ENCODE measurements at places on chromosomes 12 and 14.

DNA sequence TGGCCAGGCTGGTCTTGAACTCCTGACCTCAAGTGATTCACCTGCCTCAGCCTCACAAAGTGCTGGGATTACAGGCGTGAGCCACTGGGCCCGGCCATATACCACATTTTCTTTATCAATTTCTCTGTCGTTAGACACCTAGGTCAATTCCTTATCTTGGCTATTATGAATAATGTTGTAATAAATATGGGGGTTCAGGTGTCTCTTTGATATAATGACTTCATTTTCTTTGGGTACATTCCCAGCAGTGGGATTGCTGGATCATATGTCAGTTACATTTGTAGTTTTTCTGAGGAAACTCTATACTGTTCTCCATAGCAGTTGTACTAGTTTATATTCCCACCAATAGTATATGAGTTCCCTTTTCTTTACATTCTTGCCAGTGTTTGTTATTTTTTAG is 67.8 kb upstream of the DDHD1 start:
- DNase-seq = no peak

DNA sequence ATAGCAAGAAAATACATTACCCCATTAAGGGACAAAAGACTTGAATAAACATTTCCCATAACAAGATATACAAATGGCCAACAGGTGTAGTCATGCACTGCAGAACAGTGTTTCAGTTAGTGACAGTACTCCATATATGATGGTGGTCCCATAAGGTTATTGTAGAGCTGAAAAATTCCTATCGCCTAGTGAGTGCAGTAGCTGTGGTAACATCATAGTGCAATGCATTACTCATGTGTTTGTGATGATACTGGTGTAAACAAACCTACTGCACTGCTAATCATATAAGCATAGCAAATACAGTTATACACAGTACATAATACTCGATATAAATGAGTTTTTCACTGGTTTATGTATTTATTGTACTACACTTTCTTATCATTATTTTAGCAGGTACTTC is 168.7 kb downstream of the C12orf75 start:
- no peak for DNase-seq

DNA sequence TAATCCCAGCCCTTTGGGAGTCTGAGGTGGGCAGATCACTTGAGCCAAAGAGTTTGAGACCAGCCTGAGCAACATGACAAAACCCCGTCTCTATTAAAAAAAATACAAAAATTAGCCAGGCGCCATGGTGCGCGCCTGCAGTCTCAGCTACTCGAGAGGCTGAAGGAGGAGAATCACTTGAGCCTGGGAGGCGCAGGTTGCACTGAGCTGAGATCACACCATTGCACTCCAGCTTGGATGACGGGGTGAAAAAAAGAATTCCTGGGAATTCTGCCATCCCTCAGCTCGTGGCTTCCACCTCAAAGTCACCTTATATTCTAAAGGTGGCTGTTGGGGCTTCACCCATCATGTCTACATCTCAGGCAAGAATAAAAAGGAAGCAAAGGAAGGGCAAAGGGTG is 12.9 kb downstream of the BCL2L14 start:
- no peak for DNase-seq

DNA sequence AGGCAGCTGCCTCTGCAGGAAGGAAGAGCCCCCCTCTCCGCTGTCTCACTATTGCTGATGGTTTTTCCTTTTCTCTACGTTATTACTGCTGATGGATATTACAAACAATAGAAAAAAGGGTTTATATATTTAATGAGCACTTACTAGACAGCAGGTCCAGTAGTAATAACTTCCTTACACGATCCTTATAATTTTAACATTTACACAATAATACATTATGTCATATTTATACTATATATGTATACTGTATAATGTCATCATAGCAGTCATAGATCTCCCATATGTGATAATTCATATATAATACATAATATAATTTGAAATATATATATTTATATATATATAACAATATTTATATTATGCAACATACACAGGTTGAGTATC is 92.4 kb downstream of the KSR2 start:
- DNase-seq = no peak

- DNase-seq = no peak
Measured at GRCh38 chr14:77657280-77657679, 40.8 kb upstream of the SPTLC2 start.

DNA sequence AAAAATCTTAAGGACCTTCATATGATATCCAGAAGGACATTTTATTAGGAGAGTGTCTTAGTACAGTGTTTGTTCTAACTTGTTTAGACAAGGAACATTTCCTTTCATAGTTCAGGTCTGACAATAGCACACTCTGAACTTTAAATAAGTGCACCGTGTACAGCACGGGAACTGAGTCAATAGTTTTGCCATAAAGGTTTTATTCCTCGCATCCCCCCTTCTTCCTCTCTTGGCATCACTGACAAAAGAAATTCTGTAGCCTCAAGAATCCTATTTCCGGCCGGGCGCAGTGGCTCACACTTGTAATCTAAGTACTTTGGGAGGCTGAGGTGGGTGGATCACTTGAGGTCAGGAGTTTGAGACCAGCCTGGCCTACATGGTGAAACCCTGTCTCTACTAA is 58.3 kb downstream of the TMCC3 start:
- DNase-seq = no peak

DNA sequence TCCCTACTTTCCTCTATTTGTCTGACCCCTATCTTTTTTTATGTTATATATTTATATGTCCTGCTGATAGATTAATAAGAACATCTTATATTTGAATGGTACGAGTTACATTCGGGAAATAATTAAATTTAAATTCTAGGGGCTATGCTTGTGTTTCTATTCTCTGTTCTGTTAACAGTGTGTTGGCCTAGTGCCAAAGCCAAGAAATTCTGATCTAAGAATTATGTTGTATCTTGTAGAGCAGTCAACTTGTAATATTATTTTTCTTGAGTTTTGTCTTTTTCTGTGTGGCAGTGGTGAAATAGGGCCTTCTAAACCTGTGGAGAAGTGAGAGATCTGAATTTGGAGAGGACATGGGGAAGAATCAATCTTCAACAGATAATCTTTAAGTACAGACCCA is 9.0 kb upstream of the HSPA2 start:
- DNase-seq = no peak

- DNase-seq = no peak
Measured at GRCh38 chr14:71636076-71636475, 296.2 kb upstream of the RGS6 start.

GRCh38 chr14:72612041-72612440 is 281.9 kb downstream of the DPF3 start:
- DNase-seq = no peak

DNA sequence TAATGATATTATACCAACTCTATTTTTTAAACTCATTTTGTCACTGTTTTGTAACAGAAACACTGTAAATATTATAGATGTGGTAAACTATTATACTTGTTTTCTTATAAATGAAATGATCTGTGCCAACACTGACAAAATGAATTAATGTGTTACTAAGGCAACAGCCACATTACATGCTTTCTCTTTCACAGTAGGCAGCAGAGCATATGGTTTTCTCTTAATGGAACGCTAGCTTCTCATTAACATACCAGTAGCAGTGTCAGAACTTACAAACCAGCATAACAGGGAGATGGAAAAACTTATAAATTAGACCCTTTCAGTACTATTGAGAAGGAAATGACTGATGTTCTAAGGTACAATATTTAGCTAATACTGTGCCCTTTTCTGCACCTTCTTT is 398.8 kb downstream of the PRKD1 start:
- no peak for DNase-seq

DNA sequence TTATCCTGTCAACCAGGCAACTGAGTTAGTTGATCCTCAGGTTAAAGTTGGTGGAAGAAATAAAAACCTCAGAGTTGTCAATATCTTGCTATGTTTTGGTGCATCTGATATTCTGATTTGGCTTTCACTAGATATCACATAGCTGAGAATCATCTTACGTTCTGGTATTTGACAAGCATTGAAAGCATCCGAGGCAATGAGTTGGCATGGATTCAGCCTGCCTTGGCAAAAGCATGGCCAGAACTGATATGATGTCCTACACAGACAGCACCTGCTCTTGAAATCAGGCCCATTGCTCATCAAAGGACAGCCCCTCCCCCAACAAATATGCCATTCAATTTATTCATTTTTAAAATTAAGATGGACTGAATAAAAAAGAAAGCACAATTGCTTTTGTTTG is 320.7 kb upstream of the ATP2B1 start:
- DNase-seq = no peak

DNA sequence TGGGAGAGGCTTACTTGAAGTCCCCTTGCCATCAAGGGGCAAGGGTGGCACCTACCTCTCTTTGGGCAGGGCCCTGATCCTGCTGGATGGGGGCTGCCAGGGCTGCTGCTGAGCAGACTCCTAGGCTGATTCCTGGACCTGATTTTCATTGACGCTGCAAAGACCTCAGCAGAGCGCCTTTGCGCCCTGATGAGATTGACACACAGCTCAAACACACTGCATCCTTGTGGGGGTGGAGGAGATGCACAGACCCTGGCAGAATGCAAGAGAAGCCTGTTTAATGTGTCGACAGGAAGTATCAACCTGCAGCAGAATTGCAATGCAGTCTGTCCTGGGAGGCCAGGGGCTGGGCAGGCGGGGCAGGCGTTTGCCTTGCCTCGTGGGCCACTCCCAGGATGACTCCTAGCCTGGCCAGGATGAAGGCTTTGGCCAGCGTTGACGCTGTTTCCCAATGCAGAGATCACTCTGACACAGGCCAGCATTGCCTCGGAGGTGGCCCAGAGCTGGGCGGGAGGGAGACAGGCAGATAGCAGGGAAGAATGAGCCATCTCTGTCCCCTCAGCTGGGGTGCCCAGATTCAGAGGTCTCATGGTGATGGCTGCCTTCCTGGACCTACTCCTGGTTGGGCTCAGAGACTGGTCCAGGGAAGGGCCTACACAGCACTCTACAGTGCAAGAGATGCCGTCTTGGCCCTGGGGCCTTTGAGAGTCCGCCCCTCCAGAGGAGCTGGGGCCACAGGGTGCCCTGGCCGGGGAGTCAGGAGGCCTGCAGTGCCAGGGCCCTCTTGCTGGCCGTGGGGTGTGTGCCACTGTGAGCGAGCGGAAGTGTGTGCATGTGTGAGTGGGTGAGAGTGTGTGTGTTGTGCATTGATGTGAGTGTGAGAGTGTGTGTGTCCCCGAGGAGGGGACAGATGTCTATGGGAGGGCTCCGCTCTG is 108.3 kb downstream of the KIF26A start:
- no peak for DNase-seq

DNA sequence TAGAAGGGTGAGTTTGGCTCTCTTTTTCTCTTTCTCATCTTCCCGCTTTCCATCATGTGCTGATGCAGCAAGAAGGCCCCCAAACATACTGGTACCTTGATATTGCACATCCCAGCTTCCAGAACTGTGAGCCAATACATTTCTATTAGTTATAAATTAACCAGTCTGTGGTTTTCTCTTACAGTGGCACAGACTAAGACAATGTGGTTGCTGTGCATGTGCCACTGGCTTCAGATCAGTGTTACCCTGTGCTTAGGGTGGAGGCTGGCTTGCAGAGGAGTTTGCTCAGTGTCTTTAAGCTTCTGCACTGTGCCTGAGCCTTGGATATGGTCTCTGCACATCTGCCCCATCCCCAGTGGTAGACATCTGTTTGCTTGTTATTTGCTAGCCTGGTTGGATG is 5.5 kb downstream of the IFI27L2 start:
- DNase-seq = no peak

GRCh38 chr14:32342847-32343194 is 13.7 kb downstream of the AKAP6 start:
- DNase-seq = no peak

- DNase-seq = no peak
Measured at GRCh38 chr12:122861587-122861970, 26.3 kb downstream of the HIP1R start.

DNA sequence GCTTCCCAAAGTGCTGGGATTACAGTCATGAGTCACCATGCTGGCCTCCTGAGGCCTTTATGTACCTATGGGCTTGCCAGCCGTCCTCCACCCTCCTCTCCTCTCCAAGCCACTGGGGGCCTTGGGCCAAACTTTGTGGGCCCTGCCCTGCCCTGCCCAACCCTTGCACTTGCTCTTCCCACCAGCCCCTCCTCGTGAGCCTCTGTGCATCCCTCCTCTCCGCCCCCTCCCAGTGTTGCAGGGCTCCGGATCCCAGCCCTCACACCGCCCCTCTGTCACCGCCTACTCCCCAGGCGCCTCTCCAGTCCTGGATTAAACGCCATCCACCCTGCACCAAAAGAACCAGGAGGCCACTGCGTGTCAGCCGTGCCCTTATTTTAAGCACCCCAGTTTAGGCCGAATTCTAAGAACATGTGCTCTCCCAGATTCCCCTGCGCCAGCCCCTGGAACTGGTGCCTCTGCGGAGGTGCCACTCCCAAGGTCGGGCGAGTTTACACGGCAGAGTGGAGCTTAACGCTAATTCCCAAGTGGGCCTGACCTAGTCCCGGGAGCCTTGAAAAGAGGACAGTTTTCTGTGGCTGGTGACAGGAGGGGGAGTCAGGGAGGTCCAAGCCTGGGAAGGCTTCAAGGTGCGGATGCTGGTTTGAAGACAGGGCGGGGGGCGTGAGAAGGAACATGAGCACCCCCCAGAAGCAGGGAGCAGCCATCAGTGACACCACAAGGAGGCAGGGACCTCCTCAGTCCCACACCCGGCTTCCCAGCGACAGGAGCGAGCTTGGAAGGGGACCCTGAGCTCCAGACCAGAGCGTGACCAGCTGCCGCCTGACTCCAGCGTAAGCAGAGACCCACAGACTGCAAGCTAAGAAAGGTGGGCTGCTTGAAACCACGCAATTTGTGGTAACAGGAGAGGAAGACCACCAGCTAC is 21.2 kb upstream of the CDCA4 start:
- DNase-seq = no peak

GRCh38 chr14:73250781-73251500 is 13.6 kb downstream of the PAPLN start:
- DNase-seq = no peak

- DNase-seq = no peak
Measured at GRCh38 chr12:23253191-23253590, 628.2 kb downstream of the ETNK1 start.

- DNase-seq = no peak
Measured at GRCh38 chr12:98106031-98106683, 409.2 kb upstream of the TMPO start.

DNA sequence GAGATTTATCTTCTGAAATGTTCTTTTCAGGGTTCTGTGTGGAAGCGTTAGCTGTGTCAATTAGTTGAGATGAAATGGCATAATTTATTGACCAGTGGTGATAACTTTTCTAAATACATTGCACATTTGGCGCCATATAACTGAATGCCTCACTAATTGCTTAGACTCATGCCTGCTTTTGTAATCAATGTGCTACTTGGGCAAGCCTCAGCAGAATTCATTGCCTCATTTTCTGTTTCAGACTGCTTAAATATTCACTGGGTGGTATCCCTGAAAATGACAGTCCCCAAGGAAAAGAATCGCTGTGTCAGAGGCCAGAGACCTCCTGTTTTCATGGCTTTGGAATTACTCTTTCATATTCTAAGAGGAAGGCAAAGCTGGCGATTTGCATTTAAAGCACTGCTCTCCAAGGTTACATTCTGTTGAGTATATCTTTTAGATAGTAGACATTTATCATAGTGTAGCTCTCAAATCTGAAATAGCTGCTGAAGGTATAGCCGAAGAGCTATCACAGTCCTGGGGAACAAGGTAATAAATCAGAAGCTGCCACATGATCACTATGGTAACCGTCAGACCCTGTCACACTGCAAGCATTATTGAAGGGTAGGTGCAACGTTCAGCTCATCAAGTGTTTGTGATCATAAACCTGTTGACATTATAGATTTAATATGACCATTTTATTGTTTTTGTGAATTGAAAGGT is 297.3 kb upstream of the E2F7 start:
- DNase-seq = no peak
